Activated CD4-positive, alpha-beta memory T cell treated with anti-CD3 and anti-CD28 coated beads, Interleukin-2, amount 10 ng/mL, durations not matched to agents 7 days and 5 days (primary cell): ENCODE measurements at places on chromosomes 2 and 18. TPM values are rescaled to one million over a fixed set of nuclear protein-coding genes. Genes with fewer than 3 reads are reported as not detected.

The LRRTM1 gene
- not detected for total RNA-seq

The STAT4 gene
- total RNA-seq: 122 TPM

The GALR1 gene
- total RNA-seq: not detected

DNA sequence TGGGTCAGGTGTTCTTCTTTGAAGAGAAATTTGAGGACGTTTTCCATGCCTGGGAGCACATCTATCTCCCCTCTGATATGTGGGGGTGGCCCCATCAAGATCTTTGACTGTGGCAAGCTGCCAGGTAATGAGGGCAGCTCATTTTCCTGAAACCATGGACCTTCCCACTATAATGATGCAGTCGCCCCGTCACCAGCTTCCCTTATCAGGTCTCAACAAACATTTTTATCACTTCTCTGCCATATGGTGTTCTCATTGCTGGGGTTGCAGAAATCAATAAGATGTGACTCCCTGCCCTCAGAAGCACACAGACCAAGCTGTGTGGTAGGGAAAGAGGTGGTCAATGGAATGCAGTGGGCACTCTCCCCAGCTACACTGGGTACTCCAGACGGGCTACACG, 48.4 kb upstream of the B3GNT7 start:
- no peak for DNase-seq
- H3K4me3 ChIP-seq: no peak overlapping the region
- H3K27ac ChIP-seq: no peak overlapping the region
- H3K4me1 ChIP-seq: no peaks in the 10 kb centered on the region
- H3K27me3 ChIP-seq: peaks cover 43% of the 10 kb centered on the region

DNA sequence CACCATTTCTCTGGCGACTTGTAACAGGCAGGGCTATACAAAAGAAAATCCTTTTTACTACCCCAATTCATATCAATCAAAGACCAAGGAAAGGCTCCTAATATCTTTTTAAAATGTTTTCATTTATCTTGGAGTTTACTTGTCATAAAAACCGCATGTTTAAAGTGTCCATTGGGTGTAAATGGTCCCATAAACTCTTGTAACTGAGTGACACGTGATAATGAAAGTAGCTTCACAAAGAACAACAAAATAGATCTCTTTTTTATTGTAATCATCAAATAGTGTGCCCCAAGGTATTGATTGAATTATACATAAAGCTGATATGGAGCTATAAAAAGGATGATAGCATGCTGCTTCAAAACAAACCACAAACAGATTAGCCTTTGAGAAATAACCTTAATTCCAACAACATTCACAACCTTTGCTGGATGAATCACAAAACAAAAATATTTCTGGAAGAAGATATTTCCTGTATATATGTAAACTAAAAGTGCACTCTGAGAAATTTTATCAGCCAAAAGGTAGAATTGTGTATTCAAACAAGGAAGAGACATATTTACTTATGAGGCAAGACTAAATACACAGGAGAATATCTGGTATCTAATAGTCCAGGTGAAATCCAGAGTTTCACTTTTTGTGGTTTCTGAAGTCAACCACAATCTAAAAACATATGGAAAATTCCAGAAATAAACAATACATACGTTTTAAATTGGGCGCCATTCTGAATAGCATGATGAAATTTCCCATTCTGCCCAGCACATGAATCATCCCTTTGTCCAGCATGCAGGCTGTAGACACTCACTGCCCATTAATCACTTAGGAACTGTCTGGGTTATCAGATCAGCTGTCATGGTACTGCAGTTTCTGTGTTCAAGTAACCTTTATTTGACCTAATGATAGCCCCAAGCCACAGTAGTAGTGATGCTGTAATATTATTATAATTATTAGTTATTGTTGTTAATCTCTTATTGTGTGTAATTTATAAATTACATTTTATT, 237.5 kb downstream of the PIK3C3 start:
- H3K4me3 ChIP-seq: no peak overlapping the region
- no peaks in the 10 kb centered on the region for H3K4me1 ChIP-seq
- no peaks in the 10 kb centered on the region for H3K36me3 ChIP-seq
- H3K27me3 ChIP-seq: no peaks in the 10 kb centered on the region
- H3K27ac ChIP-seq: no peak overlapping the region
- DNase-seq: no peak

GRCh38 chr2:236088368-236089057, 79.7 kb downstream of the GBX2 start:
- peaks cover 1% of the 10 kb centered on the region for H3K27me3 ChIP-seq
- DNase-seq: no peak
- no peaks in the 10 kb centered on the region for H3K4me1 ChIP-seq
- no peak overlapping the region for H3K27ac ChIP-seq
- H3K4me3 ChIP-seq: no peak overlapping the region

DNA sequence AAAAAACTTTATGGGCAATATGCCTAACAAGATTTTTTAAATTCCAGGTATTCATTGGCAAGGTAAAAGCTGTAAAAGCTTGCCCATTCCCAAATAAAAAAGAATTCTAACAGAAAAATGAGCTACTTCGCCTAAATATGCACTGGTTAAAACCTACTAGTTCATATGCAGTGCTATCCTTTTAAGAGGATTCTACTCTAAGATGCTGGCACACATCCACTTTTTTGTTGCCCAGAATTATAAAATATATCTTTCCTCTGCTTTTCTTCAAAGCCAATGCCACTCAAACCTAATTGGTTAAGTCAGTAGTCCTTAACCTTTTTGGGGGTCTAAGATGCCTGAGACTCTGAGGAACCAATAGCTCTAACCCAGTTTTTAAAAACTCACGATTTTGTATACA, 3.2 kb downstream of the XPO1 start:
- peaks cover 55% of the 10 kb centered on the region for H3K4me1 ChIP-seq
- no peak for DNase-seq
- no peaks in the 10 kb centered on the region for H3K27me3 ChIP-seq
- peak overlapping the region; percentile 98 for H3K27ac ChIP-seq
- peak overlapping the region; percentile 97 for H3K4me3 ChIP-seq

DNA sequence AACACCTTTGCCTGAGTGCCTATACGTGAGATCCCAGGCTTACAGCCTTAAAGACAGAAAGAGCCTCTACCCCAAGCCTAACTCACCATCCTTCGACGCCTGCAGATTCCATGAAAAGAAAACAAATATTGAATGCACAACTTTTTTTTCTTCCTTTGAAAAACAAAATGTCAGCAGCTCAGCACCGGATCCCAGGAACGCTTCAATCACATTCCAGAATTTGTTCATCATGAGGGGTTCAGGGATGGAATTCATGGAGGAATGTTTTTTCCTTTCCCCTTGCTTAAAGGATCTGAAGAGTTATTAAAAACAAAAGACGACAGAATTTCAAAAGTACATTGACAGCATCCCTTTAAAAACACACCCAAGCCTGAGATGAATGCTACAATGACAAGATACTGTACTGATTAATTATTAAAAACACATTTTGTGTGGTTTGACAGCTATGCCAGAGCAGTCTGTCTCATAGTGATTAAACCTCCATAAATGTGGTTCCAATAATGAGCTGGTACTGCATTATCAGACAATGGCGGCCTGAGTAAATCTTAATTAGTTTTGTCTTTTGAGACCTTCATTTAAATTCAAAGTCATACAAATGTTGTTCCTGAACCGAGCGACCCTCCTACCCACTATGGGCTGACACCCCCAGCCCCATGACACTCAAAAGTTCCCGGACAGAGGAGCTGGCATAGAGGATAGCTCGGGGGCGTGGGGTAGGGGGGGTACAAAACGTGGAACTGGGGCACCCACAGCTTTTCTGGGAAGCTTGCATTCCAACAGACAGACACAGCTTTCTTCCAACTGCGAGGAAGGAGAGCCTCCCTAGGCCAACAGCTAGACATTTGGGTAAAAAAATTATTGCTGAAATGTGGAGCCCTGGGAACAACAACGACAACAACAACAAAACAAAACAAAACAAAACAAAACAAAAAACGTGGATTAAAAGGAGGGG, 227.5 kb downstream of the TTC32 start:
- H3K36me3 ChIP-seq: no peaks in the 10 kb centered on the region
- H3K4me3 ChIP-seq: no peak overlapping the region
- no peak overlapping the region for H3K27ac ChIP-seq
- peaks cover 13% of the 10 kb centered on the region for H3K27me3 ChIP-seq
- no peaks in the 10 kb centered on the region for H3K4me1 ChIP-seq
- DNase-seq: no peak

GRCh38 chr18:13110559-13110958, 108.0 kb upstream of the LDLRAD4 start:
- no peak overlapping the region for H3K4me3 ChIP-seq
- no peaks in the 10 kb centered on the region for H3K27me3 ChIP-seq
- H3K4me1 ChIP-seq: peaks cover 15% of the 10 kb centered on the region
- peaks cover 73% of the 10 kb centered on the region for H3K36me3 ChIP-seq
- DNase-seq: no peak

DNA sequence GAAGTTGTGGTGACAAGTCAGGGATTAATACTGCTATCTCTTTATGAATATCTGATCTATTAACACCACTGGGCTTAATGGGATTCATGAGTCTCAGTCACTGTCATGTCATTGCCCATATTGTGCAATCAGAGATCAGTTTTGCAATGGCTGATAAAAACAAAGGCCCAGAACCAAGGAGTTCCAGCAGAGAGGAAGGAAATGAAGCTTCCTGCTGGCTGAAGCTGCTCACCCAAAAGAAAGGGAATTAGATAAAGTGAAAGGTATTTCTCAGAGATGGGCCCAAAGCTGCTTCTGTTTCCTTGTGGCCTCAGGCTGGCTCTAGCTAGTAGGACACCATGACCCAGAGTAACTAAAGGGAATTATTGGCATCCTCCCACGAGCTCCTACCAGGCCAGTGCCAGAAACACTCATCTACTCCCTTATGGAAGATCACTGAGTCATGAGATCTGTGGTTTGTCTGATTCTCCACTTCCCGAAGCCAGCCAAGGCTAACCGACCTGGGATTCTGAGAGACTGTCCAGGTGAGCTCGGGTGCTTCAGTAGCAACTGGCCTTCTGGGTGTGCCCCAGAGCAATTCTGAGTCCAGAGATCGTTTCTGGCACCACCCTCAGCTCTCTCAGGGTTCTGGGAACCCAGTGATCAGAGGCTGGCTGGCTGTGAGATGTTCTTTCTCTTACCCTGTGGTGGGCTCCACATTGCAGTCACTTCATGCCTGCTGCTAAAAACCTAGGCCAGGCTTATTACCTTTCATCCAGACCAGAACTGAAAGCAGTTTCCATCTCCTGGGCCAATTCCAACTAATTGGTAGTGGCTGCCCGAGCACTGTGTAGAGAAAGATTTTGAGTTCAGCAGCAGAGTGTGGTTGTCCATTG, 129.5 kb upstream of the PELI1 start:
- H3K36me3 ChIP-seq: no peaks in the 10 kb centered on the region
- H3K4me3 ChIP-seq: no peak overlapping the region
- H3K4me1 ChIP-seq: peaks cover 26% of the 10 kb centered on the region
- no peak for DNase-seq
- no peaks in the 10 kb centered on the region for H3K27me3 ChIP-seq
- no peak overlapping the region for H3K27ac ChIP-seq

- no peaks in the 10 kb centered on the region for H3K27me3 ChIP-seq
- H3K27ac ChIP-seq: no peak overlapping the region
- DNase-seq: no peak
- H3K4me3 ChIP-seq: no peak overlapping the region
Observed at GRCh38 chr18:55219059-55219458, 259.8 kb upstream of the CCDC68 start.

- no peak overlapping the region for H3K27ac ChIP-seq
- no peaks in the 10 kb centered on the region for H3K4me1 ChIP-seq
- H3K4me3 ChIP-seq: no peak overlapping the region
- H3K27me3 ChIP-seq: no peaks in the 10 kb centered on the region
- H3K36me3 ChIP-seq: no peaks in the 10 kb centered on the region
Observed at GRCh38 chr2:129908721-129909373, 70.6 kb upstream of the RAB6C start.

DNA sequence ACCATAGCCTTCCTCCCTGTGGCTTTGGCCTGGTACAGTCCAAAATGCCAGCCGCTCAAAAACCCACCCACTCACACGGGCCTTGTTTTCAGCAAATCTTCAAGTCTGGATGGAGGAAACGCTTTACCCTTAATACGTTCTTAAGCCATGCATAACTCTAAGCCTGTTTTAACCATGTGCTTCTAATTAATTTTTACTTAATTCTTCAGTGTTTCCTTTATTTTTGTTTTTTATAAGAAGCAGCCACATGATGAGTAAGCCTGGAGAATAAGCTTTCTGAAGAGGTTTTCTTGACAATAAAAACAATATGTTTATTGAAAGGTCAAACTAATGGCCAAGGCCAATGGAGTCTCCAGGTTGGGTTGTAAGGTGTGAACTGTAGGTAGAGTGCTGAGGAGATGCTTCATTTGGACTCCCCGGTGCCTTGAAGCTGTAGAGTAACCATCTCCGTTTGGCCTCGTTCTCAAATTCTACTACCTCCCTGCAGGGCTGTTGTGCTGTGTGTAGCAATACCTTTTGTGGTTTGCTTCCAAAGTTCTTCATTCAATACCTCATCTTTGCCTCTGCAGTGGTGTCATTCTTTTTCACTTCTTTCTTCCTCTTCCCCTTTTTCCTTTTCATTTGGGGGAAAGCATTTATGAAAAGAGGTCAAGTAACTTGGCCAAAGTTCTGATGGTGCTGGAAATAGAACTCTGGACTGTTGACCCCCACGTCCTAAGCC, 113.7 kb downstream of the PRKCE start:
- no peaks in the 10 kb centered on the region for H3K4me1 ChIP-seq
- peaks cover 2% of the 10 kb centered on the region for H3K27me3 ChIP-seq
- no peak for DNase-seq
- H3K4me3 ChIP-seq: no peak overlapping the region
